ENCODE measurements at places on chromosomes 5 and 9. TPM values are rescaled to one million over a fixed set of nuclear protein-coding genes. Genes with fewer than 3 reads are reported as not detected.

The TTC39B gene
- total RNA-seq = 10.2 TPM

The ELAVL2 gene
- total RNA-seq = not detected

The SPATA31A3 gene
- total RNA-seq = not detected

The OTULIN gene
- 19.4 TPM for total RNA-seq

The PDZD2 gene
- total RNA-seq = 0.28 TPM

The KIF27 gene
- total RNA-seq = 4.5 TPM

The PCDHB16 gene
- 0.19 TPM for total RNA-seq

The SURF2 gene
- 10.1 TPM for total RNA-seq

The CDX1 gene
- 0.38 TPM for total RNA-seq

Measured in regular cardiac myocyte (primary cell).